Caudate nucleus (tissue), 63 donors: ENCODE measurements at places on chromosomes 2 and 18.

GRCh38 chr2:99445065-99445464 lies 44.8 kb downstream of the REV1 start:
- DNase-seq = no peak

GRCh38 chr2:52414561-52415295 lies 1352.9 kb upstream of the CHAC2 start:
- DNase-seq = no peak

DNA sequence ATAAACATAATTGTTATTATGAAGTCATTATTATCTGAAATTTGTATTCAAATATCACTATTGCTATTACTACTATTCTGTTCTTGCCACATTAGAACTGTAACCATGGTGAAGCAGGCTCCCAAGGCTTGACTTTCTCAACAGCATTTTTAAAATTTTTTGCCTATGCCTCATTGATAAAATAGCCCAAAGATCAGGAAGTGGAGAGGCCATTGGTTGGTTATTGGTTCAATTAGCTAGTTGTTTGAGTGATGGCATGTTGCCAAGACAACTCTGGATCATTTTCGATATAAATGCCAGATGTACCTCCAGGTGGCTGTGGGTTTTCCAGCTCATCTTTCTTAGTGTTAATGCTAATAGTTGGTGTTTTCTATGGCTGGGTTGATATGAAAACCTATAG lies 513.5 kb downstream of the TRIB2 start:
- DNase-seq = no peak

GRCh38 chr2:127044977-127045661 lies 61.8 kb downstream of the BIN1 start:
- DNase-seq = no peak

DNA sequence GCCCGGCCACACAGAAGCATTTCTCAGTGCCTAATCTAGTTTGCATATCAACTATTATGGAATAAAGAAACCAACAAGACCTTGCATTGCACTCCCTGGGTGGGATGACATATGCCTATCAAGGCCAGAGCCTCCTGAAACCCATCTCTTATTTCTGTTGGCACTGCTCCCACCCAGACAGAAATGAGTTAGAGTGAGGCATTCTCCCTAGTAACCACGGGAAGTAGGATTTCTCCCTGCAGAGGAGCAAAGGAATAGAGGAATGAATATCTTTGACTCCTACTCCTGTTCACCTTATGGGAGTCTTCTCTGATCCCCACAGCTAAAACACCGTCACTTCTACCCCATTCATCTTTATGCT lies 24.2 kb upstream of the SCYGR1 start:
- no peak for DNase-seq
